Skeletal muscle cell (primary cell): ENCODE measurements at places on chromosomes 13 and 19.

GRCh38 chr19:42480335-42481095, 37.8 kb upstream of the CXCL17 start:
- no peak for DNase-seq

DNA sequence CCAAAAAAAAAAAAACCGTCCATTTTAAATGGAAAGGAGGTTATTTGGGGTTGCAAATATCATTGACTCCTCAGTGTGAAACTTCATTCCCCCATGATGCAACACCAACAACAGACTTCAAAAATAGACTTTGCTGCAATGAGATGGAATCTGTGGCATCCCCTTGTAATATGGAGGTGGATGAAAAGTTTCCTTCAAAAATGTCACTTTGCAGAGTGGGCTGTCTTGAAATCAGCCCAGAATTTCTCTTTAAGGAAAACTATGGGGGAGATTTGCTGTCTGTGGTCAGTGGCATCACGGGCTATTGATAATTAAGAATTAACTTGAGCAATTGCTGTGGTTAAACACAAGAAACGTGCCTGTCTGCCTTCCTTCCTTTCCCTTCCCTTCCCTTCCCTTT, 1.5 kb downstream of the GPR18 start:
- no peak for DNase-seq

DNA sequence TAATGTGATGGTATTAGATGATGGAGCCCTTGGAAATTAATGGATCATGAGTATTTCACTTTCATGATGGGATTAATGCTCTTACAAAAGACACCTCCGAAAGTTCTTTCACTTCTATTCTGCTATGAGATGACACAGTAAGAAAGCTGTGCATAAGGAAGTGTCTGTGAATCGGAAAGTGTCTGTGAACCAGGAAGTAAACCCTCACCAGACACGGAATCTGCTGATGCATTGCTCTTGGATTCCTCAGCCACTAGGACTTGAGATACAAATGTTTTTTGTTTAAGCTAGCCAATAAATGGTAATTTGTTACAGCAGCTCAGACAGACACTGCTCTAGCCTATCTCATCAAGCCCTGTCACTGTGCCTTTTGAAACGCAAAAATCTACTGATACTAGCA, 440.4 kb upstream of the PRR20A start:
- no peak for DNase-seq

DNA sequence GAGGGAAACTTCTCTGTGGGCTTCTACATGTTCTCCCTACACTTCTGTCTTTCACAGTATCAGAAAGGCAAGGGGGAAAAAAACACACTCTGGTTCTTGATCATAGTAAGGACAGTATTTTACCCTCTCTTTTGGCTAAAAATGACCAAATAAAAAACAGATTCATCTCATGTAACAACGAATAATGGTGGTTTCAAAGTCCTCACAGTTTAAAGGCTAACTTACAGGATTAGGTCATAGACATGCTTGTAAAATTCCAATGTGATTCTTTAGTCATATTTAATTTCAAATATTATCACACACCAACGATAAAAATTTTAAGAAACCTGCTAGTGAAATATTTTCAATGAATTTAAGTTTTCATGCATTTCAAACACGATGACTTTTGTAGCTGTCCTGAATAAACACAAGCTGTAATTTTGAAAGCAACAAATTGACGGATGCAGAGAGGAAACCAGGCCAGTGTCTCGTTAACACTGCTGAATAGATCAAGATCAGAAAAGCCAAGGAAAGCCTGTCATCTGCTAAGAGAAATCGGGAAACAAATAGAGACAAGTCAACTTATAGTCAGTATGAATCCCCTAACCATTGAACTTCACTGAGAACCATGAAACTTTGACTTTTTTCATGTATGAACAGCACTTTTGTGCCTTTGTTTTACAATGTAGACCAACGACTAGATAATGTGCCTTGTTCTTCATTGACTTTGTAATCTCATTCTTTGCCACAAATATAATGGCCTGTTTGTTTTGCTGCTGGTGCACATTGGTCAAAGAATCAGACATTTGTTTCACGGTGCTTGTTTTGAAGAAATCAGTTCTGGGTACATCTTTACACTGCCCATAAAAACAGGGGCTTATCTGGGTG, 22.0 kb downstream of the MBNL2 start:
- DNase-seq, result no peak

- no peak for DNase-seq
Observed at GRCh38 chr19:30207357-30207756, 164.8 kb upstream of the ZNF536 start.
